ENCODE measurements at places on chromosomes 1 and 21.

GRCh38 chr1:202247837-202248795 is 54.5 kb downstream of the LGR6 start:
- DNase-seq, result no peak

DNA sequence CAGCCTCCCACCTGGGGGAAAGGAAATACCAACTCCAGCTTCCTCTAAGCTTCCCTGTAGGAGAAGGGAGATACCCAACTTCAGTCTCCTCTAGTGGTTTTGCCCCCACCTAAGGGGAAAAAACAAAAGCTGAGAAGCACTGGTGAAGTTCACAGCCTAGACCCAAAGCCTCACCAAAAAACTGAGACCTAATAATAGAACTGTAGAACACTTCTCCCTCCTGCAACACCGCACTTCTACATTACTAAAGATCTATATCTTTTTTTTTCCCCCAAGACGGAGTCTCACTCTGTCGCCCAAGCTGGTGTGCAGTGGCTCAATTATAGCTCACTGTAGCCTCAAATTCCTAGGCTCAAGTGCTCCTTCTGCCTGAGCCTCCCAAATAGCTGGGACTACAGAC is 43.2 kb downstream of the SLC2A1 start:
- DNase-seq, result no peak

GRCh38 chr1:108801101-108801500 is 54.6 kb downstream of the STXBP3 start:
- no peak for DNase-seq

- no peak for DNase-seq
Measured at GRCh38 chr1:9473032-9473807, 66.0 kb upstream of the SLC25A33 start.

DNA sequence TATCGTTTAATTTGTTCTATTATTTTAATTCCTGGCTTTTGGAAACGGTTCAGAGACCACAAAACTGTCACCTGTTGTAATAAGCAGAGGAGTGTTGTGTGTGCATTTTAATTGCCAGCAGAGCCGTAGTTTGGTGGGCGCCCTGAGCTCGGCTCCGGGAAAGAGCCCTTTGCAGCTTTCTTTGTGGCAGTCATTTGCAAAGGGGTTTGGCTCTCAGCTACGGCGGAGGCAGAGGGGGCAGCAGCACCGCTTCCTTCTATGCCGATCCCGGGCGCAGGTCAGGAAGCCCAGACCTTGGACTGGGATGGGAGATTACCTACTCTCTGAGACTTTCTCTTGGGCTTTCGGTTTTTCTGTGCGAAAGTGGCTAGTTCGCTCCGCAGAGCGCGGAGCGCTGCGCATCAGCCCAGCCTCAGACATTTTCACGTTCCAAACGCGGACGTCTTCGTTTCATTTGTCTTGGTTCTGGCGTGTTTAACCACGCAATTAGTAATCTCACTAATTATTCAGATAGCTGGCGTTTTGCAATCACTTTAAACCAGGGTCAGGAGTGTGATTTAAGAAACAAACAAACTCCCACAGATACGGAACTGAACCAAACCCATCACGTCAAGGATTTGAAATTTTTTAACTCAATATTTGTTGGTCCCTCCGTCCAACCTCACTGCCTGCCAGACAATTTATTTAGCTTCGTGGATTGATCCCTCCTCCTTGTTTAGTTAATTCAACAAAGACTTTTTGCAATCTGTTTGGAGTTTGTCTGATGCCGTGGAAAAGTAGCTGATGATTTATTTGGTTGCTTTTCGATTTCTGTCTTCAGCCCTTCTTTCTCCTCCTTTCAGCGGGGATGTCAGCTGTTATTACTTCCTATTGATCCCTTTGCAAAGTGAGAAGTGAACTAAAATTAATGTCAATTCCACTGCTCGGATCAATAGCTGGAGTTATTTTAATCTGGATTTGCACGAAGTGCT is 3.9 kb downstream of the RNF220 start:
- no peak for DNase-seq

DNA sequence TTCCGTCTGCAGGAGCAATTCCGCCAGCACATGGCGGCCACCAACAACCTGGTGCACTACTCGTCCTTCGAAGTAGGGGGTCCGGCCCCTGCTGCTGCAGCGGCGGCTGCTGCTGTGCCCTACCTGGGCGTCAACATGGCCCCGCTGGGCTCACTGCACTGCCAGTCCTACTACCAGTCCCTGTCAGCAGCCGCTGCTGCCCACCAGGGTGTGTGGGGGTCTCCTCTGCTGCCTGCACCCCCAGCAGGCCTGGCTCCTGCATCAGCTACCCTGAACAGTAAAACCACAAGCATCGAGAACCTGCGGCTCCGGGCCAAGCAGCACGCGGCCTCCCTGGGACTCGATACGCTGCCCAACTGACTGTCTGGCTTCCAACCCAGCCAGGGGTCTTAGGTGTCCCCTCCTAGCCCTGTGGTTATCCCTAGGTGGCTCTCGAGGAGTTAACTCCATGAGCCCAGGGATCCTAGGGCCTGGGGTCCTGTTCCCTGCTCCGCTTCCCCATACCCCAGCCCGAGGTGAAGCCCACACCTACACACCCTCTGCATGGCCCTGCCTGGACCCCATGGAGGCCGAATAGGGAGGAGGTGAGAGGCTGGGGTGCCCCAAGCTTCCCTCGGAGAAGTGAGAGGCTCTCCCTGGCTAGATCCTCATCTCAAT is 22.6 kb downstream of the DMBX1 start:
- no peak for DNase-seq

DNA sequence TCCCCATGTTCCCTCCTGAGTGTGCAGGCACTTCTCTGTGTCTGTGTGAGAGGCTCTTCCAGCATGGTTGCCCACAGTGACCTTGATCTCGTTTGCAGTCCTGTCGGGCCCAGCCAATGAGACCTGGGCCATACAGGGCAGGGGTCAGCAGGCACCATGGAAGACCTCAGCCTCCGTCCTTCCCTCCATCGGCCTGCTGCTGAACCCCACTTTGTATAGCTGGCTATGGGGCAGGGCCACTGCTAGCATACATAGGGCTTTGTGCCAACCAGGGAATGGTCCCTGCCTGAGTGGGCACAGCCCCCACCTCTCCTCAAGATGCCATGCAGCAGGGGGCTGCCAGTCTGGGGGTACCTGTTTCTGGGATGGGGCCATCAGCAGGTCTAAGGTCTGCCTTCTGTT is 3.8 kb downstream of the C1orf35 start:
- no peak for DNase-seq

DNA sequence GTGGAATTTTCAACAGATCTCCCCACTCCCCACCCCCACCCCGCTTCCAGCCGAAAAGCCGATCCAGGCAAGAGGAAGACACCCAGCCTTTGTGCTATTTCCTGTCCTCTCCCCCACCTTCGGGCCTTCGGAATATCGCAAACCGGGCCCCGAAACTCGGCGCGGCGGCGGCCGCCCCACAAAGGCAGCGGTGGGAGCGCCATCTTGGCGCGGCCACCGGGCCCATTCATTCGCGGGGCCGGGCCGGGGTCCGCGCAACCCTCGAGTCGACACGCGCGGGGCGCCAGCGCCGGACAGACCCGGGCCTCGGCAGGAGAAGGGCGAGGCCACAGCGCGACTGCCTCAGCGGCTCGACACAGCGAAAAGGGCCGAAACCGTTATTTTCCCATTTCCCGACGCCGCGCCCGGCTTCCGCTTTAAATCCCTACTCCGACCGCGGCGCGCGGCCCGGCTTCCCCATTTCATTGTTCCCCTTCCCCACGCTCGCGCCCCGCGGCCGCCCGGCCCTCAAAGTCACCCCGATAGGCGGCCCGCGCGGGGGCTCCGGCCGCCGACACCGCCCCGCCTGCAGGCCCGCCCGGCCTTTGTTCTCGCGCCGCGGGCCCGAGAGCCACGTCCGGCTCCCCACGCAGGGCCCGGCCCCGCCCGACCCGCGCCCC is 911 bp downstream of the GNB1 start:
- peak; percentile 22 for DNase-seq

Data from GF-D8 (cell line).